Activated T-helper 2 cell treated with anti-CD3 and anti-CD28 coated beads, Interferon-gamma antibody, Interleukin-2, Interleukin-4, amounts not matched to agents 10 μg/mL and 5 μg/mL and 100 μg/mL, durations not matched to agents 14 hours and 24 hours and 36 hours (primary cell): ENCODE measurements at places on chromosomes 2 and 18.

- no peak overlapping the region for H3K27ac ChIP-seq
- no peaks in the 10 kb centered on the region for H3K36me3 ChIP-seq
- no peak overlapping the region for H3K4me3 ChIP-seq
- no peak for DNase-seq
- no peaks in the 10 kb centered on the region for H3K27me3 ChIP-seq
Observed at GRCh38 chr18:35038881-35039491, 2.2 kb upstream of the MAPRE2 start.

GRCh38 chr18:46265196-46266156, 161.3 kb downstream of the HAUS1 start:
- H3K4me3 ChIP-seq = no peak overlapping the region
- no peaks in the 10 kb centered on the region for H3K27me3 ChIP-seq
- peaks cover 56% of the 10 kb centered on the region for H3K4me1 ChIP-seq
- H3K27ac ChIP-seq = peak overlapping the region; percentile 50

DNA sequence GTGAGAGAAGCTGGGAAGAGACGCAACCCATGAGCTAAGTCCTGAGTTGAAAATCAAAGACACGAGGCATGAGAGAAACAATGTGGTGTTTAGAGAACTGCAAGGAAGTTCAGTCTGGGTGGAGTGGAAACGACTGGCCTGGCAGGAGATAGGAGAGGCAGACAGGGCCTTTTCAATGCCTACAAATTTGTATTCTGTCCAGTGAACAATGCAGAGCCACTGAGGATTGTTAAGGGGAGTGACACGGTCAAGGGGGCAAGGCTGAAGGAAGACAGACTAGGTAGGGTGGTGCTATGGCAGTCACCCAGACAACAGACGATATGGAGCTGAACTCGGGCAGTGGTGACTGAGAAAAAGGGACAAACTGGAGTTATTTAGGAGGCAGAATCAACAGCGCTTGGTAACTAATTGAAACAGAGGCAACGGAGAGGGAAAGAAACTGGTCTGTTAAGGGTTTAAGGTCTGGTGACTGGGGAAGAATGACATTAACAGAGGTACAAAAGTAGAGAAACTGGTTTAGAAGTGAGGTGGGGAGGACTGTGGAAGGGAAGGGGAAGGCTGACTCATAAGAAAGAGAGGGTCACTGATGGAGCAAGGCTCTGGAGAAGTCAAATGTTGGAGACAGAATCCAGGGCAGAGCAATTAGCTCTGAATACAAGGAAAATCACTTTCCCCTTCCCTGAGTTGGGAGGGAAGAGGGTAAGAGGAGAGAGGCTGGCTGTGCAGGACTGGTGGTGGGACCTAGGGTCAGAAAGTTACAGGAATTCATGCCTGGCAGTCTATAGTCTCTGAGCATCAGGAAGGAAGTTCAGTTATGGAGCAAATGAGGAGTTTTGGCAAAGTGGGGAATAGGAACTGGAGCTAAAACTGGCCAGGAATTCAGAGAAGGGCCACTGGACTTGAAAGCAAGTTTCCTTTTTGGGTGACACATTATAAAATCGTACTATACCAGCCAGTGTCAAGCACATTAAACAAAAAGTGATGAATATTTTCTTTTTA, 63.4 kb upstream of the CHRNA1 start:
- no peak overlapping the region for H3K27ac ChIP-seq
- H3K4me3 ChIP-seq = no peak overlapping the region
- H3K27me3 ChIP-seq = peaks cover 6% of the 10 kb centered on the region
- DNase-seq = no peak
- H3K4me1 ChIP-seq = peaks cover 4% of the 10 kb centered on the region
- H3K36me3 ChIP-seq = no peaks in the 10 kb centered on the region

GRCh38 chr18:37253394-37254235, 312.0 kb downstream of the CELF4 start:
- no peak overlapping the region for H3K4me3 ChIP-seq
- no peaks in the 10 kb centered on the region for H3K4me1 ChIP-seq
- H3K27me3 ChIP-seq = peaks cover 29% of the 10 kb centered on the region
- no peak for DNase-seq

DNA sequence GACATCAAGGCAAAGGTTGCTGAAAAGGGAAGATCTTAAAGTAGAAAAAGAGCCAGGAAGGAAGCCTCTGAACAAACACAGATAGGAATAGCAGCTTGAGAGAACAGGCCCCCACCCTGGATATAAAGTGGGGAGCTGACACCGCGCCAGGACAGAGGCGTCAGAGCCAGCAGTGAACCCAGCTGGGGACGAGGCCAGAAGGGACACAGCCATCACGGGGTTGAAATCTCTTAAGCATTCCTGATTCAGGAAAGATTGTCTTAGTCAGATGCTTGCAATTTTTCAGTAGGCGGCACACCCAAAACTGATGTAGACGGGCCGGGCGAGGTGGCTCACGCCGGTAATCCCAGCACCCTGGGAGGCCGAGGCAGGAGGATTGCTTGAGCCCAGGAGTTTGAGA, 93.8 kb upstream of the PHLPP1 start:
- no peak for DNase-seq
- no peak overlapping the region for H3K27ac ChIP-seq
- H3K4me1 ChIP-seq = no peaks in the 10 kb centered on the region
- peaks cover 18% of the 10 kb centered on the region for H3K27me3 ChIP-seq
